Activated CD4-positive, alpha-beta memory T cell treated with anti-CD3 and anti-CD28 coated beads for 36 hours (primary cell): ENCODE measurements at places on chromosomes 3 and 15.

DNA sequence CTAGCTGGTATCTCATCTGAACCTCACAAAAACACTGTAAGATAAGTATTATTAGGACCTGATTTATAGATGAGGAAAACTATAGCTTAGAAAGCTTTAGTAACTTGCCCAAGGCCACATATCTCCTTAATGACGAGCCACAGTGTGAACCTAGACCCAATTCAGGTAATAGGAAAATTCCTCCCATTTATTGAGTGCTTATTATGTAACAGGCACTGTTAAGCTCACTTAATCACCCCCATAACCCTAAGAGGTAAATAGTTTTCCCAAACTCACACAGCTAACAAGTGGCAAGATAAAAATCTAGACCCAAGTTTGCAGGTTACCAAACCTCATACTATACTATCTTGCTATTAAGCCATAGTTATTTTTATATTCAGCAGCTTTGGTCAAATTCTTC is 7.9 kb downstream of the WDR5B start:
- no peak for DNase-seq

GRCh38 chr15:63425426-63425985 is 43.9 kb upstream of the CA12 start:
- DNase-seq = no peak

- DNase-seq = no peak
These were observed 67.6 kb downstream of the CHAC1 start for GRCh38 chr15:41020829-41021228.

- no peak for DNase-seq
These were observed 660 bp upstream of the BCL2L10 start for GRCh38 chr15:52113235-52113634.

GRCh38 chr3:73706771-73707170 is 82.0 kb upstream of the PDZRN3 start:
- DNase-seq = no peak

DNA sequence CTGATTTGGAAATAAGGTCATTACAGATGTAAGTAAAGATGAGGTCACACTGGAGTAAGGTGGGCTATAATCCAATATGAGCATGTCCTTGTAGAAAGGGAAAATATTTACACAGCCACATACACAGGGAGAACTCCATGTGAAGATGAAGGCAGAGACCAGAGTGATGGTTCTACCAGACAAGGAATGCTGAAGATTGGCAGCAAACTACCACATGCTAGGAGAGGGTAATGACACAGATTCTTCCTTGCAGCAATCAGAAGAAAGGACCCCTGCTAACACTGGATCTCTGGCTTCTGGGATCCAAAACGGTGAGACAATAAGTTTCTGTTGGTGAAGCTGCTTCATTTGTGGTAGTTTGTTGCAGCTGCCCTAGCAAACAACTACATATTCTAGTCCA is 56.0 kb upstream of the SPTSSB start:
- DNase-seq = no peak
